ENCODE measurements at places on chromosomes 1 and 21.

- no peak for DNase-seq
Measured at GRCh38 chr1:33387625-33388024, 43.3 kb downstream of the PHC2 start.

DNA sequence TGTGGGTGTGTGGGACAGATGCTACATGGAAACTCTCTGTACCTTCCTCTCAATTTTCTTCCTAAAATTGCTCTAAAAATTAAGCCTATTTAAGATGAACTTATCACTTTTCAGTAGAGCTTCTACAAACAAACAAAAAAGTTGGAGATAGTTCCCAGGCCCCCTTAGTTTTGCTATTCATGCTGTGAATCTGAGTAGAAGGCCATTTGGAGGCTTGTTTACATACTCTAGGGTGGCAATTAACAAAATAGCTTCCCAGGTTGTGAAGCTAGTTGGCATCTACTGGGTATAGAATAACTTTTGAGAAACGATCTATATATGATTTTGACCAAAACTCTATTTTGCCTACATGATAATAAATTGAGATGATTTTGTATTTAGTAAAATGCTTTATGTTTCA lies 541.4 kb upstream of the B3GALT2 start:
- no peak for DNase-seq

DNA sequence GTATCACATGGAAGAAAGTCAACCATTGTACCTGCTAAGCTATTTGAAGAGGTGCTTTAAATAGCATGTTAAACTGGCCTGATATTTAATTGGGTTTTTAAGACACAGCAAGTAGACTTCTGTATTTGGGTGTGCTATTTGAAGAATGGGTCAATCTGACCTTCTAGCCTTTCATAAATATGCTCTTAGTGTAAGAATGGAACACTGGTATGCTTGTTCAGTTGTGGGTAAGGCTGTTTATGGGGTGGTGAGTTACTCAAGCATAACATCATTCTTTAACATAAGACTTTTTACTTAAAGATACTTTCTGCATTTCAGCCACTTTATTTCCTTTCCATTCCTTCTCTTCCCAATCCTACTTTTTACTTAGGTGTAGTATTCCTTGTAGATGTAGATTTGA lies 21.4 kb downstream of the AHCYL1 start:
- no peak for DNase-seq

DNA sequence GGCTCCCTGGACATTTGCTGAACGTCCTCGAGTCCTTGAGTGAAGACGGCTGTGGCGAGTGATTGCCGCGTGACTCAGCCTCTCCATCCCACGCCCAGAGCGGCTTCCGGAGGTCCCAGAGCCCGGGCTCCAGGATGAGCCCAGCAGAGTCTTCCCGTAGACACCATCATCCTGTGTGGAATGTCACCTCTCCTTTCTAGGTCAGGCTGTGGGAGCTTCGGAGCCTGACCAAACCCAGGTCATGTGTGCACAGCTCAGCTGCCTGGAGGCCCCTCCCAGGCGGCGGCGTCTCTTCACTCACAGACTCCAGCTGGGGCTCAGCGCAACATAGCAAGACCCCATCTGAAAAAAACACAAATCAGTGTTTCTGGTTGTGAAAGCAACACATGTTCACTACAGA lies 38.2 kb downstream of the PRKCZ start:
- DNase-seq, result no peak

GRCh38 chr1:29437946-29438345 lies 201.6 kb downstream of the PTPRU start:
- no peak for DNase-seq

GRCh38 chr1:65002156-65002507 lies 35.8 kb upstream of the JAK1 start:
- DNase-seq, result no peak

- DNase-seq, result no peak
Measured at GRCh38 chr21:45554477-45555175, 12.4 kb upstream of the SLC19A1 start.
